EH (cell line): ENCODE measurements at places on chromosomes 5 and 9.

GRCh38 chr5:41683181-41683580 is 172.8 kb upstream of the PLCXD3 start:
- no peak for DNase-seq

- DNase-seq, result no peak
Observed at GRCh38 chr5:135508496-135509005, 27.2 kb downstream of the NEUROG1 start.

GRCh38 chr9:10678010-10678409 is 65.2 kb upstream of the PTPRD start:
- DNase-seq, result no peak

GRCh38 chr5:9284272-9284671 is 261.6 kb downstream of the SEMA5A start:
- DNase-seq, result no peak

- peak; percentile 77 for DNase-seq
Observed at GRCh38 chr5:57650360-57651069, 167.9 kb upstream of the ACTBL2 start.

- no peak for DNase-seq
Observed at GRCh38 chr5:43642428-43642827, 39.4 kb downstream of the NNT start.

DNA sequence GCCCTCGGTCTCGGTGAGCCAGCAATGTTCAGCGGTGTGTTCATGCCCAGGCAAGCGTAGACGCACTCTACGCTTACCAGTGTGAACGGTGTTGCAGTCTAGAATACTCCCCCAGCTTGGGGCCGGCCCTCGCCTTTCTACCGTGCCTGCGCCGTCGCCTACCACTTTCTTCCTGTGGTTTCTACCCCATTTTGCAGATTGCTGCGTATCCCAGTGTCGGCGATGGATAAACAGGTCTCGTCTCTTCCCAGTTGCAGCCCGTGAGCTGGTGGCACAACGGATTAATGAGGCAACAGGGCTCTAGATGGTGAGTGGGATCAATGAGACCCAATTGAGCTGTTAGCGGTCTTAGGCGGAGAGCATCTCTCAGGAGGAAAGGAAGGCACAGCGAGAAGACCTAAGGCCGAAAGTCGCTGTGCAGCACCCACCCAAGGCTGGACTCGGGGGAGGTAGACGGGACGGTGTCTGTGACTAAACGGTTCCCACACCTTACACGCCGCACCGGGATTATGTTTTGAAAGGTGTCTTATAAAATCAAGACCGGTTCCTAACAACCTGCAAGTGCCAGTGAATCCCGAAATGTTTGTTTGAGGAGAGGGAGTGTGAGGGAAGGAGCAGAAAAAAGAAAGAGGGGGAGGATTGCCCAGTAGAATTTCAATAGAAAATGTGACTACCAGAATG is 5.8 kb downstream of the OTP start:
- DNase-seq, result no peak

DNA sequence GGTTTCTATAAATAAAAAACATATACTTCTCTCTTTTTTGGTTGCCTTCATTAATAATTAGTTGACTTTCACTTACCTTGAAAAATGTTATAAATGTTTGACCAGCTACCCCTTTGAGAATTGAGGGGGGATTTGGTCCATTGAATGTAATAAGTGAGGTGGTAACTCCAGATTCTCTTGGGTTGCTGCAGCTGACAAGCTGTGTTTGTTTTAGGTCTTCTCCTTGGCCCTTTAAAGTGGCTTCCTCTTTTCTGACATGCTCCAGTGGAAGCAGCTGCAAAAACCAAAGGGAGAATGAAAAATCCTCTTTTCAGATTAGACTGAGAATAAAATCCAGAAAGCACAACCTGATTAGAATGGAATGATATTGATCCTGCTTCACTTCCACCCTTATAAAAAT is 410.5 kb downstream of the TMEM38B start:
- no peak for DNase-seq

DNA sequence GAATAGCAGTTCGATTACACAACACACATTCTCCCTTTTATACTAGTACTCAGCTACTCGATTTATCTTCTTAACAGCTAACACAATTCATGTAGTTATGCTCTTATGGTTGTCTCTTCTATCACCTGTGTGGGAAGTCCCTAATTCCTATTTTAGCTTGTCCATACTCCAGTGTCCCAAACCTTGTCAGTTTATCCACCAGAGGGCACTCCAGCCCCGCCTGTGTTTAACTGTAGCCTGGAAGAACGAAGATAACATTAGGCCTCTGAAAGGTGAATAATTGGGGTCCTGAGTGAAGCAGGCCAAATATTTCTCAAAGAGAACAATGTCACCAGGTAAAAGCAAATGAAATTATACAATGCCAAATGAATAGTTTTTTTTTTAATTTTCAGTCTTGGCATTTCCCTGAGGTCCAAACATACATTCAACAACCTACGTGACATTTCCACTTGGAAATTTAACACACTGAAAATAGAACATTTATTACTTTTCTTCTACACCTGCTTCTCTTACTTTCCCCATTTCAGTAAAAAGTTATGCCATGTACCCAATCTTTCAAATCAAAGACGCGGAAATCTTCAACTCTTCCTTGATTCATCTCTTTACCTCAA is 560.7 kb downstream of the HTR1A start:
- peak; percentile 24 for DNase-seq

DNA sequence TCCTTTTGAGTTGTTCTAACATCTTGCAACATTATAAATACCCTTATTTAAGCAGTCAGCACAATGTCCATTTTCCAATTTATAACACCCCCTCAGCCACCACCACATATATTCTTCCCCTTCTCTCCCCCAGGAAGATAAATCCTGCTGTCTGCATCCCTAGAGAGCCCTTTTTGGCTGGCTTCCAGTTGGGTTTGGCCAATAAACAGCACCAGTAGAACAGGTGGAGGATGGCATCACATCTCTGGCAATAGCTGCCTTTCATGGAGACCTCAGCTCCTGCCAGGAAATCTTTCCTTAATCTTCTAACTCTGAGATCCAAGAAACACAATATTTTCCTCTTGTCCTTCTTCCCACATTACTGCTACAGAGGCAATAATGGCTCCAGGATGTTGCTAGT is 53.7 kb downstream of the TRIM36 start:
- DNase-seq, result no peak

DNA sequence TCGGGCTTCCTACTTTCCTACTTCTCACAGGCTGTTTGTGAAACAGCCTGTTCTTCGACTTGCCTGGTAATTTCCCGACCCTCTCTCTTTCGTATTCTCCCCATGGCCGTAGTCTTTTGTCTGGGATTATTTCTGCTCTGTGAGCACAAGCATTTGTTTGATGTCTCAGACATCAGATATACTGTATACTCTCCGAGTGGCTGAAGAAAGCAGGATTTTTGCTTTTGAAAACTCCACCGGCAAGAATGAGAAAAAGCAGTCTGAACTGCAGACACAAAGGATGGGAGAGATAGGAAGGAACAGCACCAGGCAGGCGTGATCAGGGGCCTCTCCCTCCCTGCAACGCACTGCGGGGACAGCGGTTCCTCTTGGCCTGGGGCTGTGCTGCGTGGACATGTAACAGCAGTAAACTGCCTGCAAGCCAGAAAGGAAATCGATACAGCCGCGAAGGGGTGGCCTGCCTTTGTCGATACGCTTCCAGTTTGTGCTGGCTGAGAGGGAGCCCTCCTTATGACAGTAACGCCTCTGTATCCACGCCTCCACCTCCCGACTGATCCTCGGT is 313.9 kb upstream of the TLE4 start:
- DNase-seq, result no peak

DNA sequence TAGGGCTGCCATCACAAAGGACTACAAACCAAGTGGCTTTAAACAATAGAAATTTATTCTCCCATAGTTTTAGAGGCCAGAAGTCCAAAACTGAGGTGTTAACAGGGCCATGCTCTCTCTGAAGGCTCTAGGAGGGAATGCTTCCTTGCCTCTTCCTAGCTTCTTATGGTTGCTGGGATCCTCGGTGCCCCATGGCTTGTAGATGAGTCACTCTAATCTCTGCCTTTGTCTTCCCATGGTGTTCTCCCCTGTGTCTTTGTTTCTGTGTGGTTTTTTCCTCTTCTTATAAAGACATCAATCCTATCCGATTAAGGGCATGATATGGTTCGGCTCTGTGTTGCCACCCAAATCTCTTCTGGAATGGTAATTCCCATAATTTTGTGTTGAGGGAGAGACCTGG is 178.8 kb upstream of the NREP start:
- peak; percentile 62 for DNase-seq

- peak; percentile 63 for DNase-seq
Observed at GRCh38 chr5:126525630-126526245, 69.3 kb downstream of the ALDH7A1 start.

DNA sequence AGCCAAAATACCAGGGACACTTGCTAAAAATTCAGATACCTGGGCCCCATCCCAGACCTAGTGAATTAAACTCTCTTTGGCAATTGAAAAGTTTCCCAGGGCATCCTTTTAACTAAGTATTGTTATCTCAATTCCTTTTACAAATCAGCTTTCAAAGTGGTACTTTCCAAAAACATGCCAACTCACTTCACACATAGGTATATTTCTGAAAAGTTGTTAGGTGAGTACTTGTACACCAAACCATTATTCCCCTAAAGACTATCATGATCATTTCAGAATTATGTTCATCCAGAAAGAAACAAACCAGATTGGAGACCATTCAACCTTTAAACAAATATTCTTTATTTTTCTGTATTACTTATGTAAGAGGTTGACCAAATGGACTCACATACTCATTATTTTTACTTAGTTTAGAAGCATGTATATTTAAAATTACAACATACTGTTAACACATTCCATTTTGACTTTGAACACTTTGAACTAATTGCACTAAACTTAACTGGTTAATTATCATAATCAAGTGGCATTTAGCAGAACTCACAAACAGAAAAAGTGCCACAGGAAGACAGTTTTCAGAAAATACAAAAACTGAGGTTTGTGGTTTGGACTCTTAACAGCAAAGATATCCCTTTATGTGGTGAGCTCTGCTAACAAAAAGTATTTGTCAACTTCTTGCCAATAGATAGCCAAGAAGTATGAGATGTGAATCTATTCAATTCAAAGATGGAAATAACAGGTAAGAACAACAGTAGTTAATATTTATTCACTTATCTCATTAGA is 40.7 kb downstream of the KIAA0825 start:
- no peak for DNase-seq

DNA sequence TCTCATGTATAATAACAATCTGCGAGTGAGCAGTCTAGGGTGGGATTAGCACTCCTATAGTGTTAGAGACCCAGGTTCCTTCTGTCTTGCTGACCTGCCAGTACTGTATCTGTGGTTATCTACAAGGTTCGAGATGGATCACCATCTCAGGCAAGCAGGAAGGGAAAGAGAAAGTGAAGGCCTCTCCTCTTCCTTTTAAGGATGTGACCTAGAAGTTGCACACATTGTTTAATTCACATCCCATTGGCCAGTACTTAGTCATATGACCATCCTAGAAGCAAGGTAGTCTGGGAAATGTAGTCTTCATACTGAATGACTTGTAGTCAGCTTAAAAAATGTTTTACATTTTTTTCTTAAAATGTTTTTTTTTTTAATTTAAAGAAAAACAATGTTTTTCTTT is 168.6 kb downstream of the CARTPT start:
- DNase-seq, result peak; percentile 91

DNA sequence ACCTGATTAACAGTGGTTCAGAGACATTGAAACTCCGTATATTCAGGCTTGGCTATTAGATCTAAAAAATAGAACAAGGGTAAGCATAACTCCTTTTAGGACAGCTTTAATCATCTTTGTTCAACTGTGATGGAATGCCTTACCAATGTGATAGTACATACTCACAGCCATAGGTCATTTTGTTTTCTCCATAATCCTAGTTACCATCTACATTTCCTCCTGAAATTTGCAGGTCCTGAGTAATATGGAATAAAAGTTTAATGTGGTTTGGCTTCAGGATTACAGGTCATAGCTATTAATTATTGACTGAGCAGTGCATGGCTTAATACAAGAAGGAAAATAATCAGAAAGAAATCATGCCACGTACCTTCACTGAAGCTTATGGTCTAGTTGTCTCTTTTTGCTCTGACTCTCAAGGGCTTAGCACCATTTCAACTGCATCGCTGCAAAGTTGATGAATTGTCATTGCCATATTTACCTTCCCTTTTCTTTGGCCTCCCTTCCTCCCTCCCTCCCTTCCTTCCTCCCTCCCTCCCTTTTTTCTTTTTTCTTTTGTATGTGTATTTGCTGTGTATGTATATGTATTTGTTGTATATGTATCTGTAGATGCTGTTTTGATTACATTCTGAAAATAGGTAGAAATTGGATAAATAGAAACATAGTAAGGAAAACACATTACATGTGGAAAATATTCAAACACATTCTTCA is 250.9 kb upstream of the ZNF608 start:
- peak; percentile 9 for DNase-seq

DNA sequence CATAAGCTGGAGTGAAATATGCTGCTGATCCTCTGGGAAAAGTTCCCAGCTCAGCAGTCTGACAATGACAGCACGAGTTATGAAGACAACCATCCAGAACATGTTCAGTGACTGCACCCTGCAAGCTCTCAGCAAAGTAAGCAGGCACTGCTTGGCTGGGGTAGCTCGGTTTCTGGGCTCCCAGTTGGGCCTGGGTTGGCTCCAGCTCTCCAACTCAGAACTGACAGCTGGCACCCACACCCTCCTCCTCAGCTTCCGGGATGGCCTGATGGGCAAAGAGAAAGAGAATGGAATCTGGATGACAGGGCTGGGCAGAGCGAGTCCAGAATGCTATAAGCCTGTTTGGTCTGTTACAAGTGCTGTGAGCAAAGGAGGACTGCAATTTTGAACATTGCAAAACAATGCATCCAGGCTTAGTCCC is 185.0 kb downstream of the CSNK1G3 start:
- DNase-seq, result peak; percentile 60

DNA sequence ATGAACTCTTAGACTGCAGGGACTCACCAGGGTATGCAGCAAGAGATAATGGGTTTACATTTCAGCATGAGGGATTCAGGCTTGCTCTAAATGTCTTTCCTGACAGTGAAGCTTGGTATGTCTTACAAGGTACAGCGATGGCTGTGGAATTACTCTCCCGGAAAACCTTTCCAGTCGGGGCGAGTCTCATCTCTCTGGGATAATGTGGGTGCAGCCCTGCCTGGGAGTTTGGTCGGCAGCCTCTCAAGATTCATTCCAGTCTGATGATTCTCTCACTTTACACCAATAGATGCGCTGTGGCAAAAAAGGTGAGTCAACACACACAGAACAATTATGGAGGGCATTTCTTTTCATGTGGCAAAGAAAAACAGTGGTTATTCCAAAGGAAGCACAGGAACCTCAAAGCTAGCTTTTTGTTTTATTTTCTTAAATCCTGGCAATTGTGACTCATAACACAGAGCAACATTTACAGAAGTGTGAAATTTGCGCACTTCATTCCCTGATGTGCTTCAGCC is 190.3 kb downstream of the DCP2 start:
- peak; percentile 59 for DNase-seq

GRCh38 chr9:85292261-85292660 is 449.5 kb downstream of the AGTPBP1 start:
- no peak for DNase-seq

DNA sequence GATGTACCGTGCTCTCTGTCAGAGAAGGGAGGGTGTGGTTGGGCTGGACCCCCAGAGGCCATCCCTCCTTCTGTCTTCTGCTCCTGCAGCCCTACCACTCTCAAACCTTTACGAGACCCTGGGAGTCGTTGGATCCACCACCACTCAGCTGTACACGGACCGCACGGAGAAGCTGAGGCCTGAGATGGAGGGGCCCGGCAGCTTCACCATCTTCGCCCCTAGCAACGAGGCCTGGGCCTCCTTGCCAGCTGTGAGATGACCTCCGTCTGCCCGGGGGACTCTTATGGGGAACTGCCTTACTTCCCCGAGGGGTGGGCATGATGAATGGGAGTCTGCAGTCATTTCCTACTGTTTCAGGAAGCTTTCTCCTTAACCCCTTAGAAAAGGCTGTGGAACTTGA is 17.5 kb downstream of the TGFBI start:
- no peak for DNase-seq

- no peak for DNase-seq
Observed at GRCh38 chr5:179385914-179386313, 40.7 kb upstream of the ADAMTS2 start.
